GM10248 (cell line): ENCODE measurements at places on chromosomes 1 and 21.

- DNase-seq, result no peak
Observed at GRCh38 chr1:78255846-78256245, 210.1 kb downstream of the GIPC2 start.

DNA sequence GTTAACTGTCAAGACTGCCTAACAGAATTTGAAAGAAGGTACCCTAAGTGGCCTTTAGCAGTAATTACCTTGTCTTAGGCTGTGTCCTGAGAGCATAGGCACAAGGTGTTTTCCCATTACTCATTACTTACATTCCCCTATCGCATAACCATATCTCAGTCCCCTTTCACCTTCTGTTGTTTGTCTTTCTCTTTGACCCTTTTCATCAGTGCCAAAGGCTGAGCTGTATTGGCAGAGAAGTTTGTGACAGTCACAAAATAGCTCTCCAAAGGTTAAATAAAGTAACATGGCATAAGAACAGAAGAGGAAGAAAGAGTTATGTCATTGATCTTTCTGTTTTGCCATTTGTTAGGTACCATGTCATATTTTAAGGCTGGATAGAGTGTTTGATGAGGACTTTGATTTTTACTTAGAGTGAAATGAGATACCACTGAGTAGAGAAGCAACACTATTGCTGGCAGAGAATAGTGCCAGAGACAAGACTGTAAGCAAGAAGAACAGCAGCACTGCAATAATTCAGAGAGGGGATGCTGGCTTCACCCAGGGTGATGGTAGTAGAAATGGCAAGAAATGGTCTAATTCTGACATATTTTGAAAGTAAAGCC lies 497.8 kb downstream of the TTLL7 start:
- DNase-seq, result peak; percentile 21

DNA sequence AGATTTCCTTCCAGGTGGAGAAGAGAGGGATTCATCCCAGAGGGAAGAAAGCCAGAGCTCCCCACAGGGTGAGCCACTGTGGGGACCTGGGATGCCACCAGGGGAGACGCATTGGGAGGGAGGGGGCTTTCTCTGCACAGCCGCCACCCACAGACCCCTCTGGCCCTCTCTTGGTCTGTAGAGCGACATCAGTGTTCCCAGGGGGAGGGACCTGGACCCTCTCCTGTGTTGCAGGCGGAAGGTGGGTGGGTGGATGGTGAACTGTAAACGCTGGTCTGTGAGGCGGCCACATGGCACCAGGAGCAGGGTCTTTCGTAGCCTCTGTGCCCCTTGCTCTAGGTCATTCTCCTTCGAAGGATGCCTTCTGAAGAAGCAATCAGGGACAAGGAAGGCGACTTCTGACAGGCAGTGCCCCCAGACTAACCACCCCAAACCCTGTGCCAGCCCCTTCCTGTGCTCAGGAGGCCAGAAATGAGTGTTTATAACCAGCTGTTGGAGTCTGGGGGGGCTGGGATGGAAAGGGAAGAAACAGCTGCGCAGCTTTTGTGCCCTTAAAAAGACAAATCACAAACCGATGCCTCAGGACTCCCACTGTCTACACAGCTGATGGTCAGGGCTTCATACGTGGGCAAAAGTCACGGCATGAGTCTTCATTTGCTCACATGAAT lies 121.4 kb upstream of the ZBTB40 start:
- no peak for DNase-seq

DNA sequence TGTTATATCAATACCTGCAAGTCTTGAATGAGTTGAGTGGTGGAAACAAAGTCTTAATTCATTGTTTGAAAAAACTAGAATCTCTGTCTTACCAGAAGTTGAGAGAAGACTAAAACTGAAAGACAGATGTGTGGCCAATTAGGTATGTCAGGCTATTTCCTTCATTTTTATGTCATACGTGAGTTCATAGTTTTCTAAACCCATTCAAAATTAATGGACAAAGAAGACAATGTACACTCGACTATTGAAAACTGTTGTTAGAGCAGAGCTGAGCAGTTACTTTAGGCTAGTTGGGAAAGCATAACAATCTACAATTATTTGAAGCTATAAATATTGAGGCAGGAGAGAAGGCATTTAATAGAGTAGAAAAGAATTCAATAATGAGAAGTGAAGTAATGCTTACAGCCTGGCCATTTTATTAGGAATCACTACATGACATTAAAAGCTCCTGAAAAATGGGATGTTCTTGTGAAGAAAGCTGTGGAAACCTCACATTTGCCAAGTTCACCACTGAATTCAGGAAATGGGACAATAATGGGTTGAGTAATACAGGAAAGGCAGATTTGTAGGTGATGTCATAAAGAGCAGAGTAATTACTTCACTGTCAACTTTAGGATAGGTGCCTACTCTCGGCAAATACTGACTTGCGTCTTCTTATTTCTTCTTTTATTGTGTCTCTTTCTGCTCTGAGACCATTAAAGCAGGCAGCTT lies 204.4 kb downstream of the PLA2G4A start:
- DNase-seq, result no peak

DNA sequence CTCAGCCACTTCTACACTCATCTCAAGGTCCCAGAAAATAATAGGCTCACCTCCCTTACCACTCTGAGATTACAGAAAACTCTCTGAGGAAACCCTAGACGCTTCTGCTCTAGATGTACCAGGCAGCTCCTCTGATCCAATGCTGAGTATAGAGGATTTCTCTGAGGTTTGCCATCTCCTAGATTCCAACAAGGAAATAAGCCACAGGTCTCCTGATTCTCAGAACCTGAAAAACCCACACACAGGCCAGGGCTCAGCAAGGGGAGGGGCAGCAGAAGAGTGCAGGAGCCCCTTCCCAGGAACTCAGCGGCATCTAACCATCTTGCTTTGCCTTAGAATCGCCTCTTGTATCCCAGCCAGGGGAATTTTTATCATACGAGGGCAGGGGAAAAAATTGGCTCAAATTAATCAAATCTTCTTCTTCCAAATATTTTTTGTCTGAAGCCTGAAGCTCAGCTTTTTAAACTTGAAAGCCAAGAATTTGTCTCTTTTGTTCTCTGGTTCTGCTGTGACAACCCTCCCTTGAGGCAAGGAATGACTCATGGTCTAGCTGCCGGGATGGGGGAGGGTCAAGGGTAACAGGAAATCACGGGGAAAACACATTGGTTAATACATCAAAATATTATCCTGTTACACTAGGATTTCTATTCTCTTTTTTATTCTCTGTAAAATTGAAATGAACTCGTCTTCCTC lies 30.8 kb downstream of the GORAB start:
- peak; percentile 13 for DNase-seq

DNA sequence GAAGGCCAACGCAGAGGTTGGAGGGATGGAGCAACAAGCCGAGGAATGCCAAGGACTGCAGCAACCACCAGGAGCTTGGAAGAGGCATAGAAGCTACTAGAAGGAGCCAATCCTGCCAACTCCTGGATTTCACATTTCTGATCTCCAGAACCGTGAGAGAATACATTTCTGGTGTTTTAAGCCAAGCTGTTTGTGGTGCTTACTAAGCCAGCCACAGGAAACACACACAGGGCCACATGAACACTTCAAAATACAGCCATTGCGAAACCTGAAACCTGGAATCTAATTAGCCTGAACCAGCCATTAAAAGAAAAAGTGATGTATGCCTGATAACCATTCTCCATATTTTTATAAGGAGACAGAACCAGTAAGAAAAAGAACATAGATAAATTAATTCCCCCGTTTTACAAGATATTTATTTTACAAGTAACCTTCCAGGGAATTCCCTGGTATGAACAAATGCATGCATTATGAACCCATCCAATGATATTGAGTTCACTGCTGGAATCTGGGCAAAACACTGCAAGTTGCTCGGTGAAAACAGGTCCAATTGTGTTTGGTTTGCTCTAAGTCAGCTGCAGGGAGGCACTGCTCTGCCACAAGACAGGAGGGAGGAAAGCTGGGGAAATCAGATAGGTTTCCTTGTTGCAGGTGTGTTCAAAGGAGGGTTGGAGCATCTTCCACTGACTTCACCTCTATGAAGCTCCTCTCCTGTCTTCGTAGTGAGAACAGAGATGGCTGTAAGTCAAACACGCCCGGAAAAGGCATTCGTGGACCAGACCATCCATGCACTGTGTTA lies 70.2 kb downstream of the ETS2 start:
- no peak for DNase-seq

DNA sequence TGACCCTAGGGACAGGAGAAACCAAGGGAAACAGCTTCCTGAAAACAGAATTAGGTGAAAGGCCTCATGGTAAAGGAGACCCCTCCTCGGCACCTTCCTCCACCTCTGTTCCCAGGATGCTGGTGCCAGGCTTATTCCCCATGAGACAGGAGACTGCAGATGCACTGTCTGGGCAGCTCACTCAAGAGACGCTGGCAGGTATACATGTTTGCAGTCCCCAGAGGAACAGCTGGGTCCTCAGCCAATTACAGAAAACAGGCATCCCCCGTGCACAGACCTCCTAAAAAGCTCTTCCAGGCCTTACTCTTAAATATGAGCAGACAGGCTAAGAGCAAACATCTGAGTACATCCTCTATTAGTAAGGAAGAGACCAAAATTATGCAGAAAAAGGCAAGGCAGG lies 6.5 kb downstream of the CCSAP start:
- DNase-seq, result no peak

DNA sequence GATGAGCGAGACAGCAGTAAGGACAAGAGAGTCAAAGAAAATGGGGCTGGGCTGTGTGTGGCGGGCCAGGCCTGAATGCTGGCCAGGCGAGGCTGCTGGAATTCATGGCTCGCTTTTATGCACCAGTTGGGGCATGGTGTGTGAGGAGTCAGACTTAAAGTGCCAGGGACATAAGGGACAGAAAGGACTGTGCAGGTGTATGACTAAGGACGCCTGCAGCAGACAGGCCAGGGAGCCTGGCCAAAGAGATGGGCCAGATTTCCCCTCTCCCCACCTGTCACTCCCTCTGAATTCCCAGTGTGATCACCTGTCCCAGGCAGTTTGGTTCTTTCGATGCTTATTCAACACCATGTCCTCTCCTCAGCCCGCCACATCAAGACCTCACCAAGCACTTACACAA lies 16.9 kb upstream of the SMIM12 start:
- no peak for DNase-seq

GRCh38 chr1:17706445-17706844 lies 48.7 kb upstream of the ACTL8 start:
- no peak for DNase-seq

DNA sequence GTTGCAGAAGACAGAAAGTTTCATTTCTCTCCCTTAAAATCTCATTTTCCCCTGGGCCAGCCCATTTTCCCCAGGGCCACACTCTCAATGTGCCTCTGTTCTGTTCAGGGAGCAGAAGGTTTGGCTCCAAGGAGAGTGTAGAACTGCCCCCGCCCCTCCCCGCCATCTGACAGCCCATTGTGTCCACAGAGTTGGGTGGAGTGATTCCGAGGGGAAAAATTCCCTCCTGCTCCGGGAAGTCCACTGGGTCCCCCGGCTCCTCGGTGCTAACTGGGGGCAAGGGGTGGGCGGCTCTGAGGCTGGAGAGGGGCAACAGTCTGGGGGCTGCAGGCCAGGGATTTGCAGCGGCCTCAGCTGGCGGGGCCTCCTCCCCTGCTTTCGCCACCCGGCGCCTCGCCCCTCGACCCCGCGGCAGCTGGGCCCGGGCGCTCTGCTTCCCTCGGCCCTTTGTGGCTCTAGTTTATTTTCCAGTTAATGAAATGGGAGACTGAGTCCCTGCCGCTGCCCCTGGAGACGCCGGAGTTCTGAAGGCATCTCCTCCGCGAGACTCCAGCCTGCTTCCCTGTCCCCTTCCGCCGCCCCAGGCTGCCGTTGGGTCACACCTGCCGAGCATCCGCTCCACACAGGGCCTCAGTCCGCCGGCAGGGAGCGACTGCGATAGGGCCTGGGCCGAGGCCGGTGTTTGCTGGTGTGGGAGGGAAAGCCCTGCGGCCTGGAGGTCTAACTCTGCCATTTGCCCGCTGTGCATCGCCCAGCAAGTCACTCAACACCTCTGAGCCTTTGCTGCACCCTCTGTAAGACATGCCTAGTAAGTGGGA lies 14.7 kb upstream of the KIRREL1 start:
- DNase-seq, result no peak

DNA sequence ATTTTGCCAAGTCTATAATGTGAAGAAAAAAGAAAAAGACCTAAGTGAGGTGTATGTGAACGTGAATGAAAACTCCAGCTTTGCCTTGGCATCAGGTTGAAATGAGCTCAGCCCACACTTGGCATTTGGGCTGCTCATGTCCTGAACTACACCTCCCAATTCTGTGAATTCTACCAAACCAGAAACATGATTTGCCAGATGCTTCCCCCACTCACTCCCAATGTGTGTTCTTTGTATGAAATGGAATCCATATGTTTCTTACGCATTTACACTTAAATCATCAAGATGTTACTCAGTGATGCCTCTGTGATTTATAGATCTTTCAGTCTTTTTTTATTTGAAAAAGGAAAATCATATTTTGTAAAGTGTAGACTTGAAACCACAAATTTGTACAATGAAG lies 32.8 kb upstream of the RUNX1 start:
- DNase-seq, result no peak

GRCh38 chr1:16191916-16192546 lies 20.4 kb downstream of the ARHGEF19 start:
- DNase-seq, result no peak

DNA sequence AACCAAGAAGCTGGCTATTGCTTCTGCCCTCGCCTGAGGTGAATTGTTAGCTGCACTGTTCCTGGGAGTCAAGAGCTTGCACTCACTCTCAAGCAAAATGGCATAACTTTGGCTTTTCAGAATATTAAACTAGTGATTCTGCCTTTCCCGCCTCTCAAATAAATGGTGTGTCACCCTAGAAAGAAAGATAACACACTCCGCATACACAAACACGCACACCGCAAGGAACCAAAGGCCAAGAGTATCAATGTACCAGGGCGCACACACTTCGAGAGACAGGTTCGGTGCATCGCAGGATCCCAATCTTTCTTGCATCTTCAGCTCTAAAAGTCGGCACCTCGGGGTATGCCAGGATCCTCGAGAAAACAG lies 470 bp upstream of the RTCA start:
- DNase-seq, result no peak

GRCh38 chr1:155205969-155206593 lies 1.6 kb downstream of the THBS3 start:
- no peak for DNase-seq

- no peak for DNase-seq
Observed at GRCh38 chr21:32442566-32443318, 30.2 kb downstream of the EVA1C start.

DNA sequence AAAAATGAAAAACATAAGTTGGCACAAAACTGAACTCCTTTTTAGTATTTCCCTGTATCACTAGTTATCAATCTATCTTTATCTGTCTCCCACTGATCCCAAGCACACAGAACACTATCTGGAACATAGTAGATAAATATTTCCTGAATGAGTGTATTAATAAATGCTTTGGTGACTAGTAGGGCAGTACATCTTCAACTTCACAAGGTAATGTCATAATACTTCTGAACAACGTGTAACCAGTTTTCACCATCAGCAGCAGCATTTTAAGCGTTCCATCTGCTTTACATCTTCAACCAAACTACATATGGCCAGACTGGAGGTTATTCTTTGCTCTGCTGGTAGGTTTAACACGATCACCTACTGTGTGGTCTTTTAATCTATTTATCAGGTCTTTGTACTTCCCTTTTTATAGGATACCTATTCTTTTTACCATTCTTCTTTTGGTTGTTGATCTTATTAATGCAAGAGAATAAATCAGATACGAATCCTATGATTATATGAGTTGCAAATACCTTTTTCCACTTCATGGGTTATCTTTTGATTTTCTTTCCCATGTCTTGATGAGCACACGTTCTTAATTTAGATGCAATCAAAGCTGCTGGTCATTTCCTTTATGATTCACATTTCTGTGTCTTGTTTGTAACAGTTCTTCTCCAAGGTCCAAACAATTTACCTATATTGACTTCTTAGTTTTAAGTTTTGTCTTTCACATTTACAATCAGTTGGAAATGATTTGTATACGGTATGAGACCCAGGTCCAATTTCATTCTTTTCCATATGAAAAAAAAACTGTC lies 16.3 kb downstream of the GPBP1L1 start:
- DNase-seq, result no peak
